ENCODE measurements at places on chromosomes 16 and 17.
A peak's percentile ranks its signal among the peaks of the same experiment; 100 is the strongest.

DNA sequence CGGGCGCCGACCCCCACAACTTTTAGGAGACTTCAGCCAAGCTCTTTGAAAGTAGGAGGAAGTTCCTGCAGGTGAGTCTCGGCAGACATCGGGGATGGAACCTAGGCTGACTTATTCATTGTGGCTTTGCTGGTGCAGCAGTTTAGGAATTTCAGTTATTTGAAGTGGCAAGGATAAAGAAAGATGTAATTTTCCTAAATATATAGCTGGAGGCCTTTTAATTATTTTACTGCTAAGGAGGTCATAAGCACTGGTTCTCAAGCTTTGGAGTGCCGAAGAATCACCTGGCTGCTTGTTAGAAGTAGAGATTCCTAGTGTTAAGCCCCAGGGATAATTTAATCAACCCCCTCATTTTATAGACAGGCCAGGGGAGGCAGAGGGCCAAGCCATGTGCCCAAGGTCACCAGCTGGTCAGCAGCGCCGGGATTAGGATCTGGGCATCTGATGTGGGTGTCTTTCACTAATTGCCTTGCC lies 28.9 kb upstream of the BCAR1 start:
- DNase-seq = no peak

GRCh38 chr17:82490512-82491195 lies 28.9 kb upstream of the FOXK2 start:
- DNase-seq = peak; percentile 39

GRCh38 chr17:3964203-3965117 lies at the start of gene ATP2A3:
ATP2A3 (minus strand) TSS chr17:3964437; CDS start chr17:3964291, 146 bp downstream.
- DNase-seq = no peak

GRCh38 chr17:9821921-9822320 lies at the start of gene GSG1L2:
GSG1L2 (minus strand) TSS chr17:9822079; CDS start chr17:9822071, 8 bp downstream.
- no peak for DNase-seq

GRCh38 chr17:78038748-78039288 lies 80.3 kb downstream of the TNRC6C start:
- DNase-seq = no peak

GRCh38 chr17:64778240-64779097 lies 116.4 kb upstream of the SMURF2 start:
- no peak for DNase-seq

DNA sequence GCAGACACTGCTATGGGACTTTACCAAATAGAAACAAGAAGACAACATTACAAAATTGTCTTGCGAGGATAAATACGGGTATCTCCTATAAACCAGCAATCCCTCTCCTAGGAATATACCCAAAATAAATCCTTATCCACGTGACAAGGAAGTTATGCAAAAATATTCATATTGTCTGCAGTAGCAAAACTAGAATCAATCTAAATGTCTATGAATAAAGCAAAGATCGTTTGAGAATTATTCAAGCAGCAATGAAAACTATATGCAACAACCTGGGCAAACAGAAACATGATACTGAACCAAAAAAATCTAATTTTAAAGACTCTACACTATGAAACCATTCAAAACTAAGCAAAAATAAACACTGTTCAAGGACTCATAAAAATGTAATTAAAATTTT lies 9.2 kb downstream of the LUC7L start:
- DNase-seq = no peak

GRCh38 chr16:31134091-31134571 lies 1.4 kb downstream of the PRSS8 start:
- DNase-seq = no peak

DNA sequence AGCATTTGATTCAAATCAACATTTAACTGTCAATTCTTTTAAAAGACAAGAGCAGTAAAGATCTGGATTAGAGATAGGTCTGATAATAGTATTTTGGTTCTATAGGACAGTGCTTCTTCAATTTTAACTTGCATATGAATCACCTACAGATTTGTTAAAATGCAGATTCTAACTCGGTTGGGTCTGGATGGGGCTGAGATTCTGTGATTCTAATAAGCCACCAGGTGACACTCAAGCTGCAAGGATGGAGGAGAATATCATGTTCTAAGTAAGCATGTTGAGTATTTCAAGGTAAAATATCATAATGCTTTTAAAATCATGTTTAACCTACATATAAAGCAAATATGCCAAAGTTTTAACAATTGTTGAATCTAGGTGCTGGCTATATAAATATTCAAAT lies 15.8 kb downstream of the TSPOAP1 start:
- DNase-seq = no peak

GRCh38 chr17:57400648-57401047 lies 144.3 kb downstream of the MSI2 start:
- no peak for DNase-seq

DNA sequence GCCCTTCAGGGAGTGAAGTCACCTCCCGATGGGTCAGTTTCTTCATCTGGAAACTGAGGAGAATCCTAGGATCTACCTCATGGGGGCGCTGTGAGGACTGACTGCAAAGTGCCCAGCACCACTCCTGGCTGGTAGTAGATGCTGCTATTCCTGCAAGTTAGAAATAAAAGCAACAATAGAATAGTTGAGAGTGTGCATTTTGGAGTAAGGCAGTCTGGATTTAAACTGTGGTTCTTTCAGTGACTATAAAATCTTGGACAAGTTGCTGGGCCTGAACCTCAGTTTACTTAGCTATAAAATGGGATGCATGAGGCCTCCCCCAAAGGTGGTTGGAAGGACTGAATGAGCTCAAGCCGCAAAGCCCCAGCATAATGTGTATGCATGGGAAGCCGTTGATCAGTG lies 70.6 kb downstream of the CYB5B start:
- DNase-seq = no peak

DNA sequence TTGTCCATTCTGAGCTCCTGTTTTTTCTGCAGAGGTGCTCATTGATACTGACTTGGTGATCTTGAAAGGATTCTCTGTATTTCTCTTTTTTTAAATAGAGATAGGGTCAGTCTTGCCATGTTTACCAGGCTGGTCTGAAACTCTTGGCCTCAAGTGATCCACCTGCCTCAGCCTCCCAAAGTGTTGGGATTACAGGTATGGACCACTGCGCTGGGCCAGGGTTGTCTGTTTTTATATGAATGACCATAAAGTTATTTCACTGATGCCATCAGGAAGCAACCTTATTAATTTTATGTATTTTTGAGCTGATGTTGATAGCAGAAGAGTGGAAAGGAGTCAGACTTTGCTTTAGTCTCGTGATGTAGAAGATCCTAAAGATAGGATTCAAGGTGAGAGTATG lies 35.7 kb upstream of the METTL9 start:
- DNase-seq = no peak

- DNase-seq = no peak
Measured at GRCh38 chr16:80285104-80285503, 255.7 kb upstream of the DYNLRB2 start.

GRCh38 chr17:67375716-67376115 lies 1.4 kb upstream of the PITPNC1 start:
- DNase-seq = no peak

- no peak for DNase-seq
Measured at GRCh38 chr17:8210761-8211458, 535 bp upstream of the AURKB start.

GRCh38 chr17:81237591-81238489 lies 1.0 kb downstream of the TEPSIN start:
- no peak for DNase-seq

DNA sequence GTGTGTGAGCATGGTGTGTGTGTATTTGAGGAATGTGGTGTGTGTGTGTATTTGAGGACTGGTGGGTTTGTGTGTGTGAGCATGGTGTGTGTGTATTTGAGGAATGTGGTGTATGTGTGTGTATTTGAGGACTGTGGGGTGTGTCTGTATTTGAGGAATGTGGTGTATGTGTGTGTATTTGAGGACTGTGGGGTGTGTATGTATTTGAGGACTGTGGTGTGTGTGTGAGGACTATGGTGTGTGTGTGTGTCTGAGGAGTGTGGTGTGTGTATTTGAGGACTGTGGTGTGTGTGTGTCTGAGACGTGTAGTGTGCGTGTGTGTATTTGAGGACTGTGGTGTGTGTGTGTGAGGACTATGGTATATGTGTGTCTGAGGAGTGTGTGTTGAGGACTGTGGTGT lies 18.0 kb upstream of the CACNG1 start:
- DNase-seq = no peak

DNA sequence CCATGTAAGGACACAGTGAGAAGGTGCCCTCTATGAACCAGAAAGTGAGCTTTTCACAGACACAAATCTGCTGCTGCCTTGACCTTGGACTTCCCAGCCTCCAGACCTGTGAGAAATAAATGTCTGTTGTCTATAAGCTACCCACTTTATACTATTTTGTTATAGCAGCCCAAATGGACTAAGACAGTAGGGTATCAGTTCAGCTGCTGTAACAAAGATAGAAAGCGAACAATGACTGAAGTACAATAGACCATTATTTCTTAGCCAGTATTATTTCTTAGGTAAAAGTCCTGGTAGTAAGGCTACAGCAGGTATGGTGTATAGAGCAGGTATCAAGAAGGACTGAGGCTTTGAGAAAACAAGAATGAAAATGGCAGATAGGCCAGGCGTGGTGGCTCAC lies 117.0 kb downstream of the SLC39A11 start:
- DNase-seq = no peak

DNA sequence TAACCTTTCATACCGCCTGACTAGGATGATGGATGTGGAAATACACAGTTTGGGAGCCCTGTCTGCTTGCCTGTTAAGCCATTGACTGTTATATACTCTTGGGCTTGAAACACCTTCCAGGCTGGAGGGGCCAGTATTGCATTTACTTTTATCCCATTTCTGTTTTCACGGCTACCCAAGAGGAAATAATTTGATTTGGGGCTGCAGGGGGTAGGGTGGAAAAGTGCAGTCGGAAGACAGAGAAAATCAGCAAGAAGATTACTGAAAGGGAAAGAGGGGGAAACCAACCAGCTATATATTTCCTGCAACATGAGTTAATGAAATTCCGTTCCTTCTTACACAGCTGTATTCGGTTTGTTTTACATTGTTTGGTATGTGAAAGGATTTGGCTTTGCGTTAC lies 202.5 kb downstream of the CDH13 start:
- DNase-seq = no peak

DNA sequence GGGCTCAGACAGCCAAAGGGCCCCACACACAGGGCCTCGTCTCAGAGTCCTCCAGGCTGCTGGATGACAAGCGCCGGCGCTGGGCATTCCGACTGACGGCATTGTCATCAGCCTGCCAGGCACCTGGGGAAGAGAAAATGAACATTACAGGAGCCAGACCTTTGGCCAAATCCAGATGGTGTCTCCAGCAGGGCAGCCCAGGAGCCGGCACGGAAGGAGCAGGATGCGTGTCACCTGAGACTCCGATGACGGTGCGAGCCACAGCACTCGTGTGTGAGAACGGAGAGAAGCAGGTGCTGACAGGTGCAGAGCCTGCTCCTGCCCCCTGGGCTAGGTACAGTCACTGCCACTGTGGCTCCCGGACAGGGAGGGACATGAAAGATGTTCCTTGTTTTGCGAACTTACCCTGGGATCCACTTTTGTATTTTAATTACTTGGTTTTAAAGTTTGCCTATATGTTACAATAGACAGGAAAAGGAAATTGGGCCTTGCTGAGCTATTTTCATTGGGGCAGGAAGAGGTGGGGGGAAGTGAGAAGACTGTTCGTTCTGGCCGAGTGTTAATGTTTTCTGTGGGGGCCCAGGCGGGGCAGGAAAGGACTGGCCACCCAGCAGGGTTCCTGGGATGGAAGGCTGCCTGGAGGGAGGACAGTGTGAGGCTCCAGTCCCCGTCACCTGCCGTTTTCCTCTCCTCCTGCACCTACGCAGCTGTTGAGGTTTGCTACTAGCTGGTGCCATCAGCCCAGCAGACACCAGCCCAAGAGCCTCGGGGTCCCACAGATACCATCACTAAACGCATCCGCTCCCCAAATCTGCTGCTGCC lies 4.4 kb upstream of the FOXJ1 start:
- DNase-seq = peak; percentile 34

DNA sequence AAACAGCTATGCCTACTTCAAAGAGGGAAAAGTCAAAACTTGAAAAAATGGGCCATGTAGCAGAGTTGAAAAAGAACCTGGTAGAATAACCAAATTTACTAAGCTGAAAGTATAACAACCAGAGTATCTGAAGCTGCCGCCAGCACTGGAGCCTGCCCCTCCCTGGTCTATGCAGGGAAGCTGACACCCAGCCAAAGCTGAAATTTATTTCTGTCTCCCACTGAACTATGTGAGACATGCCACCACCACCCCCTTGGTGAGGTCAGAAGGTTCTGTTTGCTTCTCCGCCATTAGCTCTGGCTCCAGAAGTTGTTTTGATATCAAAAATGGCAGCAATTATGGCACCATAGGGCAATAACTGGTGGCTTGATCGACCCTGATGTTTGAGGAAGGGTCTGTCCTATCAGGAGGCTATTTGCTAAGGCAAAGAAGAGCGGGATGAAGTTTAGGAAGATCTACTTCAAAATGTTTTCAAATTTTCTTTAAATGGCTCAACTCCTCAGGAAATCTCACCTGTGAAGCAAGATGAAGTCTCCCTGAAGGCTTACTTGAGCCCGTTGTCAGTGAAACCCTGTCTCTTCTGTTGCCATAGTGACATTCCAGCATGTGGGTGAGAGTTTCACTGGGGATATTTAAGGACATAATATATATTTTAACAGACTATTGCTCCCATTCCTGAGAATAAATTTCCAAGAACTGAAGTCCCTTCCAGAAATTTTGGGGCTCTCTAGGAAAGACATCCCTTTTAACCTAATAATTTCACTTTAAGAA lies 122.0 kb downstream of the COPRS start:
- no peak for DNase-seq

GRCh38 chr16:55711959-55712876 lies 56.4 kb downstream of the SLC6A2 start:
- peak; percentile 6 for DNase-seq

DNA sequence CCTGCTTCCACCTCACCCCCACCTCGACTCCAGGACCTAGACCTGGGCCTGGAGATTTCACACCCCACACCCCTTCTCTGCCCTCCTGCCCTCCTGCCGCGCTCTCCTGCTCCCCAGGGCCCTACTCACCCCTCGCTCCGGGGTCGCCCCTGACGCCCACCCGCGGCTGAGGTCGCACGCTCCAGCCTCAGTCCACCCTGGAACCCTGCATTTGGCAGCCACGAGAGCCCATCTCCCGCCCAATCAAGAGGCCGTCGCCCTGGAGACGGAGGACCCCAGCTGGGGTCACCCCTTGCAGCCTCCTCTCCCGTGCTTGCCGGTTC lies 16.1 kb downstream of the TLE7 start:
- DNase-seq = no peak

DNA sequence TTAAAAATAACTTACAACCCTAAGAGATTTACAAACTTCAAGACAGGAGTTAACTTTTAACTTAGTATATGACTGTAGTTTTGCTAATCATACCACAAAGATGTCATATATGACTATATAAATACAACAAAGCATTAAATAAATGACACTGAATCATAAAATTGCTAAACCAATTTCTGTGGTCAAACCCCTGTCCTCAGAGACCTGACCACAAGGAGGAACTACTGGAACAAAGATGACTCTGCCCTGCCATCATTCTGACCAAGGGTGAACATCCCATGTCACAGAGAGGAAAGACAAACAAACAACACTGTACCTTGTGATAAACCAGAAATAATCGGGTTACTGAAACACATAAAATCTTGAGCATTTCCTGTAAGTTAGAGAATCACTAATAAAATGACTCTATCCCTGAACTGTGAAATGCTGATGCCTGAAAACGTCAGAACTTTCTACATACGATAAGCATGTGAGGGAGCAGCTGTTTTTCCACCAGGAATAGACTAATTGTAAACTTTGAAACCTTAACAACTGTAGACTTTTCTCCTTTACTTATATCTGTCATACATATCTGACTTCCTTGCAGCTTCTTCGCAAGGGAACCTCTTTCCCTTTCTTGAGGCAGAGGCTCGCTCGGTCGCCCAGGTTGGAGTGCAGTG lies 47.9 kb downstream of the WDR59 start:
- no peak for DNase-seq

GRCh38 chr16:89687092-89687940 lies 827 bp downstream of the CDK10 start:
- DNase-seq = no peak

Measured in NCI-H2081 treated with DMSO at 0.1 percent for 48 hours (cell line).